CD4-positive, alpha-beta T cell treated with Interferon alpha-2 for 1 hour (primary cell): ENCODE measurements at places on chromosomes 16 and 17.

GRCh38 chr16:71557954-71558582, 18.8 kb downstream of the TAT start:
- no peak for DNase-seq

- no peak for DNase-seq
Observed at GRCh38 chr16:73997971-73998370, 298.6 kb upstream of the PSMD7 start.

DNA sequence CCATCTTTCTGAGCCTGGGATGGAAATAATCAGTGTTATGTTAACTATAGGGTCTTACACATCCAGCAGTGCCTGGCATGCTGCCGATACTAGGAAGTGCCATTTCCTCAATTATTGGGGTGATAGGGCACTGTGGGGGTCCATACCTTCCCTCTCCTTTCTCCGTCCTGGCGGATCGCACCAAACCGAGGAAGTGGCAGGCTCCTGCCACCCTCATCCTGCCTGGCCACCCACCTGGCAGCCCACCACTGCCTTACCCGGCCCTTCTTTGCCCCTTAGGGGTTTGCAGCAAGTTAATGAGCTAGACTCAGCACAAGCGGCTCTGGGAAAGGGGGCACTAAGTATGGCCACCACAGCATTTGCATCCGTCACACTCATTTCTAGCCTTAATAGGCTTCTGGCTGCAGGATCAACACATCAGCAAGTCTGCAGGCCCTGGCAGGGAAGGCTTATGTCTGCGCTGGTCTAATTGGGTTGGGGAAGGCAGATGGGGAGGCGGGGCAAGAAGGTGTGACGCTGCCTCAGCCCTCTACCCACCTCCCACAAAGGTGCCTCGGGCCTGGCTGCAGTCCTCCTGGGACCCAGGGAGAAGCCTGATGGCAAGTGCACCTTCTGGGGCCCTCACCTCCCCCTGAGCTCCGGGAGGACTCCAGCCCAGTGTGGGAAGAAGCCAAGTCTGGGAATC, 28.6 kb downstream of the DCAKD start:
- DNase-seq: no peak

- DNase-seq: peak; percentile 36
Observed at GRCh38 chr17:46179375-46179999, 13.7 kb downstream of the KANSL1 start.

DNA sequence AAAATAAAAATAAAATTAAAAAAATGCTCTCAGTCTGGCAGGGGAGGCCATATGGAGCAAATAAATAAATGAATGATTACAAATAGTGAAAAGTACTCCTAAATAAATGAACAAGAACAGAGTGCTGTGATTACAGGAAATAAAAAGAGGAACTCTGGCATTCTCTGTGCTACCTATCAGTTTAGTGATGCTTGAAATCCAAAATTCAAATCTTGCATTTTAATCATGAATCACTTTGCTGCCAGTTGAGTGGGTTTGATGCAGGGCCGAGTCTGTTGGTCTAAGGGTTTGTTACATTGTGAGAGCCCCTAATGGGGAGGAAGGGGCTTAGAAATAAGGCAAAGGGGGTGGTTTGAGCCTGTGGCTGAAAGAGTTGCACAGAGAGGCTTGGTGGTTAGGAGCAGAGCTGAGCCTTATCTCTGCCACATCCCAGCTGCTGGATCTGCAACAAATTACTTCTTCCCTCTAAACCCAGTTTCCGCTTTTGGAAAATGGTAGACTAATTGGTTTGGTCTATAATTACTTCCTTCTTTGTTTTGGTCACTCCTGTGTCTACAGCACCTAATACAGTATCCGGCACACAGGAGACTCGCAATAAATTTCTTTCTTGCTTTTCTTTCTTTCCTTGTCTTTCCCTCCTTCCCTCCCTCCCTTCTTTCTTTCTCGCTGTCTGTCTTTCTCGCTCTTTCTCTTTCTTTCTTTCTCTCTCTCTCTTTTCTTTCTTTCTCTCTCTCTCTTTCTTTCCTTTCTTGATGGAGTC, 6.3 kb upstream of the ABCC1 start:
- DNase-seq: no peak

GRCh38 chr16:52073024-52073423, 473.9 kb downstream of the TOX3 start:
- no peak for DNase-seq

GRCh38 chr17:3699951-3700350, 4.0 kb upstream of the P2RX5 start:
- no peak for DNase-seq

DNA sequence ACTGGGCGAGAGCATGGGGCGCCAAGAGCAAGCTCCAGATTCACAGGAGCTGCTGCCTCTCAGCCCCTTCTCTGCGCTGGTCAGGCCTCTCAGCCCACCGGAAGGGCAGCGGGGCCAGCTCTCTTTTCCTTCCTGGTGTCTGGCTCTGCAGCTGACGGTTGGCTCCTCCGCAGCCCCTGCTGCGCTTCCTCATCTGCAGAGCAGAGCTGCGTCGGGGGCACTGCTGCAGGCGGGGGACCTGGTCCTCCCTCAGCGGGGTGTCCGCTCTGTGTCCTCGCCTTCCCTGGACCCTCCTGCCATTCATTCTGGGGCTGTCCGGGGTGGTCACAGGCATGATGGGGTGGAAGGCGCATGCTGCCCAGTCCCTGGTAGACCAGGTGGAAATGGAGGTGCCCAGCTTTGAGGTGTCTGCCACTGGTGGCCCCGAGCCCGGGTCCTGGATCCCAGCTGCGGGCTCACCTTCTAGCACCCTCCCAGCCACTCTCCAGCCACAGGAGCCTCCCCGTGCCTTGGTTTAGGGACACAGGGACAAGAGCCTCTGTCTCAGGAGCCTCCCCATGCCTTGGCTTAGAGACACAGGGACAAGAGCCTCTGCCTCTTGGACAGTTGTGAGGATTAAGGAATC, 84.8 kb downstream of the IRF8 start:
- DNase-seq: no peak

- no peak for DNase-seq
Observed at GRCh38 chr17:70829876-70830275, 660.5 kb downstream of the KCNJ2 start.

- no peak for DNase-seq
Observed at GRCh38 chr17:47967607-47968252, 3.2 kb upstream of the CDK5RAP3 start.

DNA sequence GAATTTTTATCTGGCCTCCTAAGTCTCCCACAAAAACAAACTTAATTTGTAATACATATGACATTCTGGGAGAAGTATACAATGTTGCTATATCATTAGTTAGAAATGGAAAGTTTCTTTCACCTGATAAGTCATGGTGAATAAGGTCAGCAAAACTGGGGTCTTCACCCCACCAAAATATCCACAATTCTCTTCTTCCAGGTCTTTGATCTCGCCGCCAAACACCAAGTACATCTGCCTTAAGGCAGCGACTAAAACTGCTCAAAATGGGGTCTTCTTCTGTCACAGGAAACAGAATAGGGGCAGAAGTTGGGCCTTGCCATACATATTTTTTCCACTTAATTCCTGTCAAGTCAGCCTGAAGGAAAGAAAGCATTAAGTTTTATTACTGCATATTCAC, 2.1 kb downstream of the MED13 start:
- no peak for DNase-seq

DNA sequence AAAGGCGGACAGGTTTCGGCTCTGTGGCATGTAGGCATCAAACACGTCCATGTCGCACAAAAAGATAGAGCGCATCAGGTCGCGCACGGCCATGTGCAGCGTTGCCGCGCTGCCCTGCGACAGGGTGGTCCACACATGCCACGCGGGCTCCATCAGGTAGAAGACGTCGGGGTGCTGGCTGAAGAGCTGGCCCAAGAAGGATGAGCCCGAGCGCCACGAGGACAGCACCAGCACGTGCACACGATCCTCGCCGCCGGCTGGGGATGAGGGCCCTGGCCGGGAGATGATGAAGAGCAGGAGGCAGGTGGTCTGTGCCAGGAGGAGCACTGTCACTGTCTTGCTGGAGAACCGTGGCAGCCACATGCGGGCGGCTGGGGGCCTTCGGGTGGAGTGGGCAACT, 5.9 kb downstream of the CHST5 start:
- DNase-seq: no peak

DNA sequence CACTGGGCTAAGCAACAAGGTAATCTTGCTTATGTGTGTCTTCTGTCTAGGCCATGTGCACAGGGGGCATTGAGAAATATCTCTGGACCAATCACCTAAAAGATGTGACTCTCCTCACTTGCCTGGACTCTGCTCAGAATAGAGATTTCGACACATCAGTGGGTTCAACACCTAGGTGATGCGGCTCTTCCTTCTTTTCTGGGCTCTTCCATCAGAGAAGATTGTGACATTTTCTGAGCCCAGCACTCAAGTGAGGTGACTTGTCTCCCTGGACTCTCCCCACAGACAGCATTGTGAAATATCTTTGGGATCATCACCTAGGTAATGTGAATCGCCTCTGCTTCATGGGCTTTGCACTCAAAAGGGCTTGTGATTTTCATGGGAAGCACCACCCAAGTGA, 1904.1 kb downstream of the TP53TG3F start:
- no peak for DNase-seq

- DNase-seq: no peak
Observed at GRCh38 chr16:75312875-75313274, 61.5 kb upstream of the BCAR1 start.

- DNase-seq: peak; percentile 63
Observed at GRCh38 chr17:16439303-16439791, 24.0 kb downstream of the TRPV2 start.

GRCh38 chr17:17677299-17678040, 3.8 kb upstream of the RAI1 start:
- no peak for DNase-seq

- no peak for DNase-seq
Observed at GRCh38 chr17:15321556-15322251, 19.7 kb downstream of the TEKT3 start.

GRCh38 chr17:73855720-73856333, 211.6 kb upstream of the SDK2 start:
- DNase-seq: no peak

DNA sequence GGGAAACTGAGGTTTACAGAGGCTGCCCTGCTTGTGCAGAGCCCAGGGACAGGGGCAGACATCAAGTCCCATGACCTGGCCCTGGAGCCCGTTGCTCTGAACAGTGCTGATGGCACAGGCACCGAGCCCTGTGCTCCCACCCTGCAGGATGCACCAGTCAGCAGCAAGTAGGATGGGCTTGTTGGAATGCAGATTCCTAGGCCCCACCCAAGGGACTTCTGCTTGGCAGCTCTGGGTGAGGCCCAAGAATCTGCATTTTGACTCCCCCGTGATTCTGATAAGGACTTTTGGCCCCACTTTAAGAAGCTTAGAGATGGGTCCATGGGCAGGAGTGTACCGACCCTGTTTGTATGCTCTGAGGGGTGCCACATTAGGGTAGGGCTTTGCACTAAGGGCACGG, 23.3 kb downstream of the LASP1 start:
- no peak for DNase-seq

- DNase-seq: no peak
Observed at GRCh38 chr16:64312292-64312691, 809.6 kb downstream of the CDH11 start.
